ENCODE measurements at places on chromosomes 2 and 18.

DNA sequence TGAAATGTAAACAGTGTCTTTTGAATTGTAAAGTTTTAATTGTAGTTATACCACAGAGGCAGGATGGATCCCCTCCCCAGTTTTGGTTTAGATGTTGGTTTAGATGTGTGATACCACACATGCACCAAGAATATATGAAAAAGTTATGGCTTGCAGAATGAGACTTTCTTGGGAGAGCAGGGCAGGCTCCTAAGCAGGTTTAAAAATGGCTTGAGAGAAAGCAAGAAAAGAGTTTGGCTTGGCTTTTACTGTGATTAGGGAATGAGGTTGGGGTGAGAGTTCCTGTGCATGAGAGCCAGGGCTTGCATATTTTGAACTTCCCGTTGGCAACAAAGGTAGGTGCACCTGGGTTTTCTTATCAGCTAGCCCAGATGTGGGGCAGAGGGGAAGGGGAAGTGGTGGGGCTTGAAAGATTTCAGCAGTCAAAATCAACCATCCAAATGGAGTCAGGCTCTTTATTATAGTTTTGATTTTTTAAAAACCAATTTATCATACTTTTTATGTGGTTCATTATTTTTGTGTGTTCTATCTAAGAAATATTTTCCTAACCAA, 246.9 kb downstream of the MTX2 start:
- DNase-seq, result no peak

DNA sequence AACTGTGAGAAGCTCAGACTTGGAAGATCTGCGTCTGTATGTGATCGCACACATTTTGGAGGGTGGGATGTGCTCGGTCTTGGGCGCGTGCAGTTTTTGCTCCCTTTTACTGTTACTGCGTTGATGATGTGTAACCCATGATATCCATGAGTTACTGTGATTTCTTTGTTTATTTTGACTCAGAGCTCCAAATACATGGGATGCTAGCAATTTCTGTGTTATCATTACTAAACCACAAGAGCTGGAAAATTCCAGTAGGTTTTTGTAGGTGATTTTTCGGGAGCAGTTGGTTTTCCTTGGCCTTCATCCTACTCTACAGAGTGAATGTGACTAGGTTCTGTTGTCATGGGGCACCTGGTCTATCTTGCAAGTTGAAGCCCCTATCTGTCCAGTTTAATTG, 124.2 kb downstream of the AGAP1 start:
- DNase-seq, result no peak

- no peak for DNase-seq
These were observed 262.1 kb downstream of the GALNT13 start for GRCh38 chr2:154133823-154134222.

DNA sequence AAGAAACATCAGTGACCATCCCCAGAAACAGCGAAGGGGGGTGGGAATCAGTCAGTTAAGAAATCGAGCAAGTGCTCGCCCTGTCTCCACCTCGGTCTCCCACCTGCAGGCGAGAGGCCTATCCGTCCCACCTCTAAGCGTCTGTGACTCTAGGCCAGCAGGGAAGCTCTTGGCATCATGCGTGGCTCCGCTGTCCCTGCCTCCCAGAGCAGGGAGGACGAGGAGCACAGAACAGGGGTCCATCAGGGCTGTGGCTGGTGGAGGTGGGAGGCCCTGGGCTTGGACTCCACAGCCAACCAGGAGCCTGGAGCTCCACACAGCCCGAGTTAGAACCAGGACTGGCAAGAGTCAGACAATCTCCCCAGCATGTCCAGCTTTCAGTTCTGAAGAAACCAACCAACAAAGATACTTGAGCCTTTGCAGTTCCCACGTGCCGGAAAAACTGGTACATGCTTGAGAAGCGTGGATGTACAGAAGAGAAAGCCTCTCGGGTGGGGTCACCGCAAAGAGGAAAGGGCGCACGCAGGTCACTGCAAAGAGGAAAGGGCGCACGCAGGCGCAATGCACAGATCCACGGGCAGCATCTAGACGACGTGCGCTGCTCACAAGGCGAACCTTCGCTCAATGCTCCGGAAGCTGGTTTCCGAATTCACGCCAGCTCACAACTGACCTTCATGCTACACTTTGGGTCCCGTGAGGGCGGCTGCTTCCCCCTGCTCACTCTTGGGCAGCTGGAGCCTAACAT, 104.5 kb upstream of the ALKAL2 start:
- DNase-seq, result no peak

- no peak for DNase-seq
These were observed 57.4 kb downstream of the SH2D6 start for GRCh38 chr2:85475799-85476490.
